ENCODE measurements at places on chromosomes 5 and 9.

DNA sequence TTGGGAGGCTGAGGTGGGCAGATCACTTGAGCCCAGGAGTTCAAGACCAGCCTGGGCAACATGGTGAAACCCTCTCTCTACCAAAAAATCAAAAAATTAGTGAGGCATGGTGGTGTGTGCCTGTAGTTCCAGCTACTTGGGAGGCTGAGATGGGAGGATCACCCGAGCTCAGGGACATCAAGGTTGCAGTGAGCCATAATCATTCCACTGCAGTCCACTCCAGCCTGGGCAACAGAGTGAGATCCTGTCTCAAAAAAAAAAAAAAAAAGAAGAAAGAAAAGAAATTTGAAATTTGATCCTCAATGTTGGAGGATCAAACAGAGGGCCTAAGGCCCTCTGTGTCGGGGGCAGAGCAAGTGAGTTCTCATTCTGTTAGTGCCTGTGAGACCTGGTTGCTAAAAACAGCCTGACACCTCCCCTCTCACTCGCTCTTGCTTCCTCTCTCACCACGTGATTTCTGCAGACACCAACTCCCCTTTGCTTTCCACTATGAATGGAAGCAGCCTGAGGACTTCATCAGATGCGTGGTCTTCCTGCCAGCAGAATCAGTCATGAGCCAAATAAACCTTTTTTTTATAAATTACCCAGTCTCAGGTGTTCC lies 8.4 kb upstream of the GOLPH3 start:
- DNase-seq, result no peak

- DNase-seq, result no peak
Measured at GRCh38 chr5:92659246-92659645, 921.8 kb downstream of the NR2F1-AS1 start.

DNA sequence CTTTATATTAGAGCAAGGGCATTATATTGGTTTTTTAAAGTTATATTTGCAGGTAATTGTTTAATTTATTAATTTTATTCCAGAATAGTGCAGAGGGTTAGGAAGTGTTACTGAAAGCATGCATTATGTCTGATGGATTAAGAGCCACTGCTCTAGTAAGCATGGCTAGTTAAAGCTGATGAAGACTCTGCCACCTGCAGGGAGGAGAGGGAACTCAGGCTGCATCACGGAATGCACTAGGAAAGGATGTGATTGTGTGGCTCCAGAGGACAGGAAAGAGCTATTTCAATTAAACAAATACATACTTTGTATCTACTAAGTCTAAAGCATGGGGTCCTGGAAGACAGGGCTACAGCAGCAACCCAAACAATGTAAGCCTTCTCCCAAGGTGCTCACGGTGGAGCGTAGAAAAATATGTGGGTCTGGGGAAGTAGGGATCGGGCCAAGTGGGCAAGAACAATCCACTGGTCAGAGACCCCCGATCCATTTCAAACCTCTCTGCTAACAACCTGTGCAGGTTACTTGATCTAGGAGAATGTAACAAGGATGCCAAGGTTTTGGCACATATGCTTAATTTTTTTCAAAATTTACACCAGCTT lies 15.3 kb upstream of the GRXCR2 start:
- DNase-seq, result no peak

GRCh38 chr5:67248703-67249589 lies 52.3 kb upstream of the CD180 start:
- DNase-seq, result no peak

GRCh38 chr9:19533373-19533772 lies 124.6 kb downstream of the ACER2 start:
- no peak for DNase-seq

- DNase-seq, result no peak
Measured at GRCh38 chr5:167792514-167792913, 498.9 kb upstream of the WWC1 start.

GRCh38 chr9:89470224-89470839 lies 27.6 kb downstream of the SEMA4D start:
- no peak for DNase-seq

DNA sequence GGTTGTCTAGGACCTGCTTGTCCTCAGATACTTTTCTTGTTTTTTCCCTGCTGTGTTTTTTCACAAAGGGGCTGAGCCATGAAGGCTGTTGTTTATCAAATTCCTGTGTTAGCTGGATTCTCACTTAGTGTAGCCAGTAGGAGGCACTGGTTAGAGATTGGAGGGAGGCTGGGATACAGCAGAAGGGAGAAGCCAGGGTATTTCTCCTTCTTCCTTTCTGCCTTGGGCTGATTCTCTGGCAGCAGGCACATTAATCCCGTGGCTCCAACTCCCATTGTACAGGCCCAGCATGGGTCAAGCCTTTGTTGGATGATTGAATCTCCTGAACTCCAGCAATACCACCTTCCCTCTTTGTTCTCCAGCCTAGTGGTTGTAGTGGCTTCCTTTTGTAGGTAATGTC lies 46.4 kb upstream of the FAM170A start:
- no peak for DNase-seq

GRCh38 chr5:59036274-59036961 lies 453.5 kb downstream of the RAB3C start:
- no peak for DNase-seq

- no peak for DNase-seq
Measured at GRCh38 chr5:159161361-159162214, 47.8 kb downstream of the RNF145 start.

GRCh38 chr9:13478160-13478559 lies 198.7 kb upstream of the MPDZ start:
- no peak for DNase-seq

DNA sequence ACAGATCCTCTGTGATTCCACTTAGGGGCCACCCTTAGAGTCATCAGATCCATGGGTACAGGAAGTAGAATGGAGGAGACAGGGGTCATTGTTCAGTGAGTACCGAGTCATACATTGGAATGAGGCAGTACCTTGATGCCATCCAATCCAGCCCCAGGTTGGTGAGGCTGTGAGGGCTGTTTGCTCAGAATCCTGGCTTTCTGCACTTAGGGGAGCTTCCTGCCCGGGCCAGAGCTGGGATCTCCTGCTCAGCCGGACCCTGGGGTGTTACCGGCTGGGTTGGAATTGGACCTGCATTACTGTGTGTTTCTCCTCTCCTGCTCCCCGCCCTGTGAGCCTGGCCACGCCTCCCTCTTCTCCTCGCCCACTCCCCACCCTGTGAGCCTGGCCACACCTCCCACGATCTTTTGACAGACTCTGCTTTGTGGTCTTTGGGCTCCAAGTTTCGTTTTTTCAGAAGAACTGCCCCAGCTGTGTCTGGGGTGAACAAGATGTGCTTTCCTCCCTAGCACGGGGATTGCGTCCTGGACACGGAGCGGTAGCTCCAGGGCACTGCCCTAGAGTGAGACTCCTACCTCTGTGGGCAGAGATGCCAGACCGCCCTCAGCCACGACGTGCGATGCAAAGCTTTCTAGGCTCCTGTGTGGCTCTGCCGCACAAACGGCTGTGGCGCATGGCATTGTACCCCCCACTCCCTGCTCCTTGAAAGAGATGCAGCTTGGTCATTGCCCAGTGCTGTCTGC lies 15.4 kb downstream of the TRAF2 start:
- no peak for DNase-seq

GRCh38 chr5:42494414-42494813 lies 71.2 kb downstream of the GHR start:
- no peak for DNase-seq

DNA sequence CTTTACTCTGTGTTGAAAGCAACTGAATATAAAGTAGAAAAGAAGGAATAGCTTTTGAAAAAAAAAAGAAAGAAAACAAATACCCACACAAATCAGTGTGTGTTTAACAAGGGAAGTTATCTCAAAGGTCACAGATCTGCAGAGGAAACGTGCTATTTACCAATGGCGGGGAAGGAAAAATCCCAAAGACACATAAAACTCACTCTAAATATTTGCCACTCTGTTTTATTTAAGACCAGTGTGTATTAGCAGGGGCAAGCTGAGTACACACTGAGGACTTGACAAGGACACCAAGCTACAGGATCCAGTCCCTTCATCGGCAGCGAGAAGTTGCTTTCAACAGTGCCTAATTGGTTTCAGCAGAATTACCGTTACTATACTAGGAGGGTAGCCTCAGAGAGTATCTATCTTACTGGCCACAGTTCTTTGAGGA lies 252.5 kb downstream of the DEPDC1B start:
- DNase-seq, result no peak

DNA sequence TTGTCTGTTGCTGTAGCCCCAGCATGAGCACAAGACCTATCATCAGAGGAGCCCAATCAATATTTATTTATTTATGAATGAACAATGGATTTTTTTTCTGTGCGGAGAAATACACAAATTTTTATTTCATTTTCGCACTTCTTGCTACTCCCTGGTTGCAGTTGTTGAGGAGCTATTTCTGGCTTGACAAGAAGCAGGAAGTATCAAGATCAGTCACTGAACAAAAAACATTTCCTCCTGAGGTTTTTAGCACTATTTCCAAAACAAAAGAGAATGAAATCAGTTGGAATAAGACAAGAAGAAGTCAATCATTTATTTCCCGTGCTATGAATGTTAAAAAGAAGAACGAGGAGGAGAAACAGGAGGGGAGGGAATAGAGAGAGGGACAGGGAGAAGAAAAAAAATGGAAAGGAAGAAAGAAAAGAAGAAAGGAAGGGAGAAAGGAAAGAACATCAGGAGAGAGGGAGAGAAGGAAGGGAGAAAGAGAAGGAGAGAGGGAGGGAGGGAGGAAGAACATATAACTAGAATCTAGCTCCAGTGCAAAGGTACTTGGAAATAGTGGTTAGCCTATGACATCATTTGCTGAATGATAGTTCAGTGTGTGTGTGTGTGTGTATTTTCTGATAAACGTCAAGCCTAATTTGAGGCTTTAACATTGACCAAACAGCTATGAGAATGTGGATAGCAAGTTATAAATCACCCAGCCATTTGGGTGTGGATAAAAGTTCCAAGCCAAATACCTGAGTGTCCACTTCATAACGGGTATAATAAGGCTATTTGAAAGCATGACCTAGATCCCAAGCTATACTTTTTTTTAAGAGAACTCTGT lies 586.0 kb downstream of the EBF1 start:
- DNase-seq, result no peak

DNA sequence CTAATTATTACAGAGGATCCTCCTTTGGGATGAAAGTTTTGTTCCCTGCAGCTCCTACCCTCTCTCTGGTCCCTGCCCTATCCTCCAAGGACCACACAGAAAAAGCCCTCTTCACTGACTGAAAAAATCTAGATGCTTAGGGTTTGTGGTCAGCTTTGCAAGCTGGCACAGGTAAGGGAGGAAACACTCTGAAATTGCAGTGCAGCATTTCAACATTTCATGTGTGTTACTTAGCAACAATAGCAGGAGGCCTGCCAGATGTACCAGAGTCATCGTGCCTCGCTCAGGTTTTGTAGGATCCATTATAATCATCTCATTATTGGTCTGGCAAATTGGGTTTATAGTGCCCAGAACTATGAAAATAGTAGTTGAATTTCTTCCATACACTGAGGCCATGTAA lies 109.5 kb downstream of the PALM2AKAP2 start:
- no peak for DNase-seq

GRCh38 chr9:80554856-80555255 lies 983.1 kb downstream of the TLE4 start:
- DNase-seq, result no peak

DNA sequence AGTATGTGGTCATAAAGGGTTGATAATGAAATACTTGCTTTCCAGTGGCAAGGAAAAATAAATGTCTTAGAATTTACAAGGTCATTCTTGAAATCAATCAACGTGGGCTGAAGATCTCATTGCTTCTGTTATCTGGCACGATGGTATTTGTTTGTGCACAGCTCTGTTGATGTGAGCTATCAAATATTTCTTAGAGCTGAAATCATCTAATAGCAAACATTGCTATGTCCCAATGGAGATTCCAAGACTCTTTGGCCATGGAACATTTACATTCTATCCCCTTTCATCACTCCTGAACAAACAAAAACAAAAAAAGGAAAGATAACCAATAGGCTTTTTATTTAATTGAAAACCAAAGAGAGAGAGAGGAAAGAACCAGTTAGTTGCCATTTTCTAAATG lies 111.5 kb upstream of the CCDC152 start:
- DNase-seq, result no peak

- no peak for DNase-seq
Measured at GRCh38 chr5:40587376-40587775, 92.3 kb upstream of the PTGER4 start.

DNA sequence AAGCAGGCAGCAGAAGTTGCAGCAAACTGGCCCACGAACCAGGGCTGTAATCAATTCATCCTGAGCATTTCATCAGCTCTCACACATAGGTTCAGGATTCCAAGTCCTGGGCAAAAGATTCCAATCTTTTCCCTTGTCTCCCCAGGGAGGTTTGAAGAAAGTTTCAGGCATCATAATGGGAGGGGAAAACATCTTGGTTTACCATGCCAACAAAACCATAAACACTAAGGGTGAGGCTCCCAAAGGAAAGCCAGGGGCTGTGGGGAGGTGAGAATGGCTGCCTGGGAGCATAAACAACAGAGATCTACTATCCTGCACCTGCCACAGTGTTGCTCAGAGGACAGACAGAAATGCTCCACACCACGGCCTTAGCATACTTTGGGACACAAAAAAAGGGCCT lies 94.6 kb downstream of the SH3TC2 start:
- no peak for DNase-seq

- DNase-seq, result no peak
Measured at GRCh38 chr9:35673132-35674024, at the start of gene CA9. TSS of gene CA9 (plus strand) at chr9:35673928. CDS start at chr9:35673960, 32 bp downstream.
